Epithelial cell of esophagus (primary cell): ENCODE measurements at places on chromosomes 7 and 10.
A peak's percentile ranks its signal among the peaks of the same experiment; 100 is the strongest.

DNA sequence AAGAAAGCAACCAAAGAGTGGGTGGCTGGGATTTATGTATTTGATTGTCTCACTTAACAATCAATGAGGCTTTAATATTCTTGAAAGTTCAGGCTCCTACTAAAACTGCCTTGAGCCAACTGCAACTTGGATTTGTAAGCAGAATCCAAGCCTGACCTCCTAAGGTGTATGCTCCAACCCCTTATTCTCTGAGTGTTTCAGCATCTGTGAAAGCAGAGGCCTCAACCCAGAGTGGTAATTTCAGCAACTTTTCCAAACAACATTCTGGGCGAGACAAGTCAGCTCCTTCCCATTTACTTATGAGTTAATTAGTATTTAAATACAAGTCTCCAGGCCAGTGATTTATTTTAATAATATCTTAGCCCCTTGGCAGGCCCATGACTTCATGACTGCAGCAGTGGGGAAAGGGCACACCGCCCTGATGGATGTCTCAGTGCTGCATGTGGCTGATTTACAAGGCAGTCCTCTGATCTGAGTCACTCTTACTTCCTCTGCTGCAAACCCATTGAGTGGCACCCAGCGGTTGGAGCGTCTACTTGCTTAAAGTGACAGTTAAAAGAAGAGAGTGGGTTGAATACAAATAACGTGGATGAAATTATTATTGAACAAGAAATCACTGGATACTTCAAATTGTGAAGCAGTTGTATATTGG lies 209.1 kb downstream of the TRIL start:
- peak; percentile 75 for DNase-seq

DNA sequence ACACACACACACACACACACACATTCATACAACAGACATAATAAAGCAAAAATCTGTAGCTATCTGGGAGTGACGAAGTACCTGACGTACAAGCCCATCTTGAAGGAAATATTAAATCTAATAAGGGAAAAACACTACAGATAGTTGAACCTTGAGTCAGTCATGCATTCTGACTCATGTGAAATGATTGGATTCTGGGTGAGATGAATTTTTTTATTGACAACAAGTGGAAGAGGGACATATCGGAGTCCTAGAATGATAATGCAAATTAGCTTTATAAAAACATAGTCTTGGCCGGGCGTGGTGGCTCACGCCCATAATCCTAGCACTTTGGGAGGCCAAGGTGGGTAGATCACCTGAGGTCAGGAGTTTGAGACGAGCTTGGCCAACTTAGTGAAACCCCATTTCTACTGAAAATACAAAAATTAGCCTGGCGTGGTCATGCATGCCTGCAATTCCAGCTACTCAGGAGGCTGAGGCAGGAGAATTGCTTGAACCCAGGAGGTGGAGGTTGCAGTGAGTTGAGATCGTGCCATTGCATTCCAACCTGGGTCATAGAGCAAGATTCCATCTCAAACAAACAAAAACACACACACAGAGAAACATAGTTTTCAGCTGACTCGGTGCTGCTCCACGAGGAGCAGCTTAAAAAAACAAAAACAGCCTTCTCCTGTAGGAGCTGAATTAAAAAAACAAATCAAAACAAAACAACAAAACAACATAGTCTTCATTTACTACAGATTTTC lies 154.4 kb upstream of the MKLN1 start:
- peak; percentile 33 for DNase-seq

DNA sequence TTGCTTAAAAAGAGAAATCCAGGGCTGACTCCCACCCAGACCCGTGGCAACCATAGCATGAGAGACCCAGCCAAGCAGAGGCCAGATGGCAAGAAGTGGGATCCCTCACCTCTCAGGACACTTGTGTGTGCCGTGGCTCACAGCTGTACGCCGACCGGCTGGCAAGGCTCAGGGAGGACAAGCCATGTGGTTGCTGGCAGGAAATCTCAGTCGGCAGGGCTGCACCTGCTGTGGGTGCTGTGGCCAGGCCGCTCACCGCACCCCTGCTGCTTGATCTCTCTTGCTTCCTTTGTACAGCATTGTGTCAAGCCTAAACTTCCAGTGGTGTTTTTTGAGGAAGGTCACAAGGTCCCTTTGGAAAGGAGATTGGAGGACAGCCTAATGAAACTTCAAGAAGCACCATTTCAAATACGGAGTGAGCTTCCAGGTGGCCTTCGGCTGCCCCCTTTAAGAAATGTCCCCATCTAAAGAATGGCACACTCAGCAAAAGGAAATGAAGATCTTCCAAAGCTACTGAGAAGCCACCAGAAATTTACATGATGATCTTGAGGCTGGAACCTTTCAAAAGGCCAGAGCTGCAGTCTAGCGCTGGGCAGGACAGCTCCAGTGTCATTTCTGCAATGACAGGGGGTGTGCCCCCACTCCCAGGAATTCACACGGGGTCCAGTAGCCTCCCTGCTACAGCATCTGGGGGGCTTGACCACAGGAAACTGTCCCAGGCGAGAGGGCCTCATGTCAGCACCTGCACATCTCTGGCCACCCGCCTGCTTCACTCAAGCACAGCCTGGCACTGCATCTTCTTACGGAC lies 409.0 kb upstream of the MGMT start:
- no peak for DNase-seq

DNA sequence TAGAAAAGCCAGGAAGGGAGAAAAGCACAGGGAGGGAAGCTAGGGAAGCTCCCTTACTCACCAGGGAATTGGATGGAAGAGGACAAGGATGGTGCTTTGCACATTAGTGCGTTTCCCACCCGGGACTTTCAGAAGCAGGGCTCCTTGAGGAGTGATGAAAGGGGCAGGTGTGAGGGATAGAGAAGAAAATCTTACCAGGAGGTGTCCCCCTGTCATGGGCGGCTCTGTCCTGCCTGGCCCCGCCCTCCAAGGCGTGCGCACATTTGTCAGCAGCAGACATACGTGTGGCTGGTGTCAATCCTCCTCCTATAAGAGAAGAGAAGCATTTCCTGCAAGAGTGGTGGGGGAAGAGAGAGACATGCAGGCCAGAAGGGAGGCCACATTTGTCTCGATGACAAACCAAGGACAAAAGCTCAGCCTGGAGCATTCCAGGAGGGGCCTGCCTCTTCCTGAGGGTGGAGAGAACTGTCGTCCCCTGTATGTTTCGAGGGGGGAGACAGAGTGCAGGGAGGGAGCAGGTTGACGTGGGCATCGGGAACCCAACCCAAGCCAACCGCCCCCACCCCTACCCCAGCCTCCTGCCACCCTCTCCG lies 47.4 kb upstream of the COMTD1 start:
- DNase-seq, result no peak

DNA sequence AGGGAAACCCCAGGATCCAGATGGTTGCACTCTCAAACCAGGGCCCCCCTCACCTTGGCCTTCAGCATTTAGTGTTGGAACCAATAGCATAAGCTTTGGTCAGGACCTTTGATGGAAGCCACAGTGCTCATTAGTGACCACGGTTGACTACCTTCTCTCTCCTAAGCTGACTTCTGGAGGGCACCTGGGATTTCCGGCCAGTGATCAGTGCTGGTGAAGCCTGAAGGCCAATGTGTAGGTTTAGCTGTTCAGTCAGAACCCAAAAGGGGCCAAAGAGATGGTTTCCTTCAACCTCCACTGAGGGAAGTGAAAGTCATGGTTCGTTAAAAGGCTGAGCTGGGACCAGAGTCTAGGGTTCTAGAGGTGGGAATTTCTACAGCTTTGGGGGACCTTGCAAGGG lies 46.4 kb downstream of the TCF7L2 start:
- no peak for DNase-seq

- peak; percentile 17 for DNase-seq
These were observed 6.3 kb upstream of the TBATA start for GRCh38 chr10:70791386-70792039.

DNA sequence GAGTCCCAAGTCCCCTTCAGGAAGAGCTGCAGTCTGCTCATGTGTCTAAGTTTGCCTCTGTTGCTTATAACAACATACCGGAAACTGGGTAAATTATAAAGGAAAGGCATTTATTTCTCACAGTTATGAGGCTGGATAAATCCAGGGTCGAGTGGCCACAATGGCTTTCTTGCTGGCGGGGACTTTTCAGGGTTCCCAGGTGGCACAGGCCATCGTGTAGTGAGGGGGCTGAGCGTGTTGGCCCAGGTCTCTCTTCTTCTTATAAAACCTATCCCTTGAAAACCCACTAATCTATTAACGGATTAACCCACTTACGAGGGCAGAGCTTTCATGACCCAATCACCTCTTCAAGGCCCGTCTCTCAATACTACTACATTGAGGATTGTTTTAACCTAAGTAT lies 8.7 kb downstream of the VIPR2 start:
- DNase-seq, result no peak

DNA sequence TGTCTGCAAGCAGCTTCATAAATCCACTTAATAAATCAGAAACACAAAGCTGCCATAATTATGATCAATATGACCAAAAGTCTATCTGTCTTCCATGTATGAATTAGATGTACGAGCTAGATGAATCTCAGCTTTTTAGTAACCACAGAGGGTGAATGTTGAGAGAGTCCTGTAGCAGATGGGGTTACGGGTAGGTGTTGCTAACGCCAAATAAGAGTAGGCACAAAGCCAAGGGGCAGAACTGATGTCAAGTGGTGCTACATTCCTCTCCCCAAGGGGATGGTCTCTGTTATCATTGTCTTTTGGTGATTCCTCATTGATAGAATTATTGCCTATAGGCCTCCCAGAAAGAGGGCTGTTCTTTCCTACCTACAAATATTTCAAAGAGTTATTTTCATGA lies 257.8 kb downstream of the PCLO start:
- no peak for DNase-seq

- no peak for DNase-seq
These were observed 175.6 kb downstream of the ELFN1 start for GRCh38 chr7:1845536-1846311.

DNA sequence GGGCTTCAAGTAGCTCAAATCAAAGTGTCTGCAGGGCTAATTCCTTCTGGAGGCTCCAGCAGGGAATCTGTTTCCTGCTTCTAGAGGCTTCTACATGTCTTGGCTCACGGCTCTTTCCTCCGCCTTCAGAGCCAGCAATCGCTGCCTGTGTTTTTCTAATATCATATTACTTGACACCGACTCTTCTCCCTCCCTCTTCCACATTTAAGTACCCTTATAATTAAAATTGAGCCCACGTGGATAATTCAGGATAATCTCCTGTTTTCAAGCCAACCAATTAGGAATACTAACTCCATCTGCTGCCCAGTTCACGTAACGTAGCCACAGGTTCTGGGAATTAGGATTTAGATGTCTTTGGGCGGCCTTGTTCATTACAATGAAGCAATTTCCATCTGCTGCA lies 372.2 kb downstream of the DPP6 start:
- no peak for DNase-seq

DNA sequence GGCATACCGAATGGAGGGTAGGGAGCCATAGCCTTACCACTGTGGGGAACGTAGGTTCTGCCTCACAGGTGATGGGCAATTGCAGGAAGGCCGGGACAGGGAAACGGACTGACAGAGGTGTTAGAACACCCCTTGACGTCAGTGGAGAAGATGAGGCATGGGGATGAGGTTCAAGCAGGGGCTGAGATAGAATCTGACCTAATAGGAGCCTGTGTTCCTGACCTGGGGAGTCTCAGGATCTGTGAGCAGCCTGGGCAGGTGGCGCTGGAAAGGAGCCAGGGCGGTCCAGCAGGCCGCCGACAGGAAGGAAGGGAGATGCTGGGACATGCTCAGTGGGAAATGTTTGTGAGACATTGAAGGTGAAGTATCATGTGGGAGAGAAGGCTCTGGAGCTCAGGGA lies 109.4 kb downstream of the WDFY4 start:
- peak; percentile 72 for DNase-seq

- DNase-seq, result no peak
These were observed 115.5 kb downstream of the TAF3 start for GRCh38 chr10:7933757-7934156.

DNA sequence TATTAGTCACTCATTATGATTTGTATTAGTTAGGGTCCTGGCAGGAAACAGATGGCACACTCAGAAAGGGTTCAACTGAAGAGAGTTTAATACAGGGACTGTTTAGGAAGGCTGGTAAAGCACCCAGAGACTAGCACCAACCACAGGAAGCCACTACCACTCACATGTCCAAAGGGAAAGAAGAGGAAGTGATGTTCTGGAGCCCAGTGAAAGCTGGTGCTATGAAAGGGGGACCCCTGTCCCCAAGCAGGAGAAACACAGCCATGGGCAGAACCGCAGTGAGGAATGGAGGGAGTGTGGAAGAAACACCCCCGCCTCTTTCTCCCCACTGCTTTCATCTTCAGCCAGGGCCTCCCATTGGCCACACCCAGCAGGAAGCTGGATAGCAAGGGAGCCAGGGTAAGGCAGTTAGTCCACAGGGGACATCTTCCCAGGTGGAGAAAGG lies 3.2 kb upstream of the VSIR start:
- DNase-seq, result no peak

DNA sequence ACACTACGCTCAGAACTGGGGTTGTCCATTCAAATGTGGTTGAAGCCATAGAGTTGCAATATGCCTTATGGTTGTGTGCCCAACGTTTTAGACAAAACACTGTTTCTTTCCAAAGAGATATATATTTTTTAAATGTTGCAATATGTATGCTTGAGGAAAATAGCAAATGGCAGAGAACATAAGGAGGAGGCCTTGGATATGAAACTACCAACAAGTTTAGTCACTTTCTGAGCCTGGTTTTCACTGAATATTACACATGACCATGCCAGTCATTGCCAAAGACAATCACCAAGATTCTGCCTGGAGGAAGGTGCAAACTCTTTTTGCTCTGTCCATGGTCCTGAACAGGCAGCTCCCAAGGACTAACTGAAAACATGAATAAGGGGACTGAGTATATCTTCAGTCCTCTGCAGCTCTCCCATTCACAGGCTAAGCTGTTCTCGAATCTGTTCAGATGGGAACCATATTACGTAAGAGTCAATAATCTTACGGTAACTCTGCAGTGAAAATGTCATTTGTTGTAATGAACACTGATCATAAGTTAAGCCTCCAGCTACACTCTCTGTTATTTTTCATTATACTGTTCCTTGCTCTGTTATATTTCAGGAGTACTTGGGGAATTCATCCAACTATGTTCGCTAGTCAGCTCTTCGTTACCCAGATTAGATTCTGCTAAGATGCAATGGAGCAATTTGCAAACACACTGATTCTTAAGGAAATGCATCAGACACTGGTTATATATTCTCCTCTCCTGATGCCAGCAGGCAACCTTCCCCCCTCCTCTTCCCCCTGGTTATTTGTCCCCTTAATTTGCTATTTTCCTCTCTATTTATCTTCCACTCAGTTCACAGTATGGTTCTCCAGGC lies 90.7 kb upstream of the C1QL3 start:
- peak; percentile 67 for DNase-seq

- no peak for DNase-seq
These were observed 4.4 kb upstream of the UBE2D1 start for GRCh38 chr10:58330431-58330830.

DNA sequence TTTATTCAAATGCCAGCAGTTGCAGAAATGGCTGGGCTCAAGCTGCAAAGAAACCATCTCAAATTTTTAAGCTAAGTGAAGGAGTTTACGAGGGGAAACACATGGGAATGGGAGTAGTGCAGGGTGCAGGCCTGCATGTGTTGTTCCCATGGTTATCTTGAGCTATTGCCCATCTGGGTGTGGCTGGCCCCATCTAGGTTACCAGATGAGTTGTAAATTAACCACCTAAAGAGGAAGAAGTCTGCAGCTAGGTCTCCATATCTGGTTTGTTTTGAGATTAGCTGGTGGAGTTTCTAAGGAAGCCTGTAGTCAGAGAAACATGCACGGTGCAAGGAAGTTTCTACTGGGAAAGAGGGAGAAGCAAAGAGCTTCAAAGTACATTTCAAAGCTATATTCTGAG lies 23.3 kb upstream of the STEAP2 start:
- no peak for DNase-seq
